ENCODE measurements at places on chromosomes 1 and 21. TPM values are rescaled to one million over a fixed set of nuclear protein-coding genes. Genes with fewer than 3 reads are reported as not detected.

GRCh38 chr1:193540511-193540910, 354.1 kb upstream of the B3GALT2 start:
- no peak for DNase-seq

DNA sequence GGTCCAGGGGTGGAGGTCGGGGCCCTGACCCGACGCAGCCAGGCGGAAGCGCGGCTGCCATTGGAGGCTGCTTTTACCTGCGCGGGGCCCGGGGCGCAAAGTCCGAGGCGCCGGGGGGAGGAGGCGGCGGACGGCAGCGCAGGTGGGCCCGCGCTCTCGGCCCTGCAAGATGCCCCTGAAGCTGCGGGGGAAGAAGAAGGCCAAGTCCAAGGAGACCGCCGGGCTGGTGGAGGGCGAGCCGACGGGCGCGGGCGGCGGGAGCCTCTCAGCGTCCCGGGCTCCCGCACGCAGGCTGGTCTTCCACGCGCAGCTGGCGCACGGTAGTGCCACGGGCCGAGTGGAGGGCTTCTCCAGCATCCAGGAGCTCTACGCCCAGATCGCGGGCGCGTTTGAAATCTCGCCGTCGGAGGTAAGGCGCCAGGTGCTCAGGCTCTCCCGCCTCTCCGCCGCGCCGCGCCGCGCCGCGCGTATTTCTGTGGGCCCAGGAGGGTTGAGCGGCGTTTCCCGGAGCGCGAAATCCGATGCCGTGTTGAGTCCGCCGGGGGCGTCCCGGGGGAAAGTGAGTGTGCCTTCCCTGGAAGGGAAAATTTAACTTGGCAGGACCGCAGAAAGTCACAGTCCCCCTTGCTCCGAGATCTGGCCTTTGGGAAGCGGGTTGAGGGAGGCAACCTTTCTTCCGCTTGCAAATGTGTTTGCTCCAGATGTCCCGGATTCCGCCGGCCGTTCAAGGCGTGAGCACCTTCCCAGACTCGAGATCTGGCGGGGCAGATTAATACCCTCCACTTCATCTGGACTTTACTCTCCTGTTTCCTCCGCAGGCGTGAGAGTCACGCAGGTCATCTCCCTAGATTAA, at the start of gene GIPC2:
Gene GIPC2, plus strand, starts transcription at position 41 of the 853 bp plus-strand sequence. Its CDS starts 129 bp downstream, at position 170.
- peak; percentile 23 for DNase-seq

DNA sequence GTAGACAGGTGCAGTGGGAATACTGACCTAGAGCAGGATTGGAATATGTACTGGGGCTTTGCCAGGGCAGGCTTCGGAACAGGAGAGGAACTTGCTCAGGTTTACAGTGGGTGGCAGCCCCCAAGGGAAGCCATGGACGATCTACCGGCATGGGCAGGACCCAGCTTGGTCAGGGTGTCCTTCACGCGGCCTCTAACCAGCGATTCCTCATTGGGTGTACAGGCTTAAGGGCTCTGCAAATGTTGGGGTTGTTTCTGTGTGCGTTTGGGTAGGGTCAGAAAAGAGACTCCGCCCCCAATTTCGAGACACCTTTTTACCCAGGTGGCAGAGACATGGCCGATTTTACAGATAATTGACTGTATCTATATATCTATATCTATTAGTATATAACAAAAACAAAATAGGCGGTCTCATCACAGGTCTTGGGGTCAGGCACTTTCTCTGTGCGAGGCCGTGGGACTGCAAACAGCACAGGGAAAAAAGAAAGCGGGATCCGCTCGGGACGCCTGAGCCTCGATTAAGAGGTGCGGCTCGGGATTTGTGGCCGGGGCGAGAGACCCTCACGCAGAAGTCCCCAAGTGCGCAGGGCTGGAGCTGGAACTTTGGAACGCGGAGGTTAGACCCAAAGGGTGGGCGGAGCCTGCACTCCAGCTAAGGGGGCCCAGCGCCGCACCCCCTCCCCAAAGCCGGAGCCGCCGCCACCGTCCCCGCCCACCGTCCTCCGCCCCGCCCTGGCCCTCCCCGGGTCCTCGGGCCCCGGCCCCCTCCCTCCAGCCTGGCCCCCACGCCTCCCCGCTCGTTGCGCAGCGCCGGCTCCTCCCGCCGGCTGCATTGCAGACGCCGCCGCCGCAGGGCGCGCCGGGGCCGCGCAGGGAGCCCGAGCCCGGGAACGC, 67.5 kb upstream of the VAMP3 start:
- DNase-seq = no peak

- no peak for DNase-seq
Measured at GRCh38 chr1:107991371-107992066, 26.5 kb upstream of the VAV3 start.

Gene LCE1F
- total RNA-seq = not detected

GRCh38 chr1:248823517-248824001, 2.2 kb downstream of the SH3BP5L start:
- DNase-seq = no peak

Measured in gastrocnemius medialis (tissue), 4 donors.